ENCODE measurements at places on chromosomes 5 and 9. TPM values are rescaled to one million over a fixed set of nuclear protein-coding genes. Genes with fewer than 3 reads are reported as not detected.

DNAI1 gene
- total RNA-seq = not detected

PCDHB10 gene
- total RNA-seq = 0.58 TPM

SVEP1 gene
- total RNA-seq = 11.3 TPM

GRXCR2 gene
- total RNA-seq = not detected
